ENCODE measurements at places on chromosomes 7 and 10. TPM values are rescaled to one million over a fixed set of nuclear protein-coding genes. Genes with fewer than 3 reads are reported as not detected.
A peak's percentile ranks its signal among the peaks of the same experiment; 100 is the strongest.

- no peak for DNase-seq
Measured at GRCh38 chr7:150972023-150972468, 6.1 kb downstream of the KCNH2 start.

GRCh38 chr10:93488956-93489528 is 6.9 kb upstream of the MYOF start:
- no peak for DNase-seq

DNA sequence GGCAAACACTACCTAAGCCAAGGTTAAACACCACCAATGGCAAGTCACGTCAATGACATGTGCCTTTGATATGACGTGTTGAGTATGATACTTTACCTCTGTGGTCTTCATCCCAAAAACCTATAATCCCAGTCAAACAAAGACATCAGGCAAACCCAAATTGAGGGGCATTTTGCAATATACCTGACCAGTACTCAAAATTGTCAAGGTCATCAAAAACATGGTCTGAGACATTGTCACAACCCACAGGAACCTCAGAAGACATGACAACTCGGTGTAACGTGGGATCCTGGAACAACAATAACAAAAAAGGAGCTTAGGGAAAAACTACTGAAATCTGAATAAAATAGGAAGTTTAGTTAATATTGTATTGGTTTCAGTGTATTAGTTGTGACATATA is 7.2 kb downstream of the FAM237B start:
- no peak for DNase-seq

- DNase-seq: no peak
Measured at GRCh38 chr10:124252097-124252715, 158.8 kb upstream of the CHST15 start.

DNA sequence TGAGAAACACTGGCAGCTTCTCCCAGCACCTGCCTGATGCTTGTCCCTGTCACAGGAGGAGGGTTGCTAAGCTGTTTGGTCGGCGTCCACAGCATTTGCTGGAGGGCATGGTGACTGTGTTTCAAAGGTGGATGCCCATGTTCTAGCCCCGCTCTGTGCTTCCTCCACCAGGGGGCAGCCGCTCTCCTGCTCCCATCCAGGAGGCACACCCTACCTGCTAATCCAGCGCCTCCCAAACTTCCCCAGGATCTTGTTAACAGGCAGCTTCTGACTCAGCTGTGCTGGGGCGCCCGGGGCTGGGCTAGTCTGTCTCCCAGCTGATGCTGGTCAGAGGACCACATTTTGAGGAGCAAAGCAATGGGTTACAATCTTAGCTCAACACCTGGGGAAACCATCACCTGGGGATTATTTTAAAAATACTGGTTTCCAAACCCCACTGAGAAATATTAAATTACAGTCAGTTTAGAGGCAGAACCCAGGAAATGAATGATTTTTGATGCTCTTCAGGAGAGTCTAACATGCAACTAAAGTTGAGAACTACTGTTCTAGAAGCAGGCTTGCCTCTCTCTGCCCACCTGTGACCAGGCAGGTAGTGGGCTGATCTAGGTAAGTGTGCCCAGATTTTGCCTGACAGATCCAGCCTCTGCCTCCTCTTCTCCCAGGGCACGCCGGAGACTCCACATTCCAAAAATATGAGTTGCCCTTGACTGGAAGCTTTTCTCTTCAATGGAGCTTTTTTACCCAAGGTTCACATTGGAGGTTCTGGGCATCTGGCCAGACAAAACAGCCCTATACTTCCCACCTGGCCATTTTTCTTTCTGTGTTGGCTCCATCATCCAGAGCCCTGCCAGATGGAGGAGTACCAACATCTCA is 92.7 kb upstream of the GPR26 start:
- DNase-seq: peak; percentile 86

DNA sequence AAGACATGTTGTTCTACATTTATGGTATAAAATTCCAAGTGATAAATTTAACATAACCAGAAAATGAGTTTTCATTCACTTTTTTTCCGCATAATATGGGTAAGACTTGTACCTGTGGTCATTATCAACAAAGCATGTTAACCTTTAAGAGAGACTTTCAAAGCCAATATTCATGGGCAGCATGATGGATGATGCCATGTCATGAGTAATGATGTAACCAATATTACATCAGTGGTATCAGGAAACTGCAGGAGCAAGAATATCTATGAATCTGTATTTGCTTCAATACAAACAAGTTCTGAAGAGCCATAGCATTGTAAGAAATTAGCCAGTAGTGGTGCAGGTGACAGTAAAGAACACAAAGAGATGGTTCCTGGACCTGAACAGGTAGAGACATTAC is 126.9 kb downstream of the C1GALT1 start:
- DNase-seq: no peak

DNA sequence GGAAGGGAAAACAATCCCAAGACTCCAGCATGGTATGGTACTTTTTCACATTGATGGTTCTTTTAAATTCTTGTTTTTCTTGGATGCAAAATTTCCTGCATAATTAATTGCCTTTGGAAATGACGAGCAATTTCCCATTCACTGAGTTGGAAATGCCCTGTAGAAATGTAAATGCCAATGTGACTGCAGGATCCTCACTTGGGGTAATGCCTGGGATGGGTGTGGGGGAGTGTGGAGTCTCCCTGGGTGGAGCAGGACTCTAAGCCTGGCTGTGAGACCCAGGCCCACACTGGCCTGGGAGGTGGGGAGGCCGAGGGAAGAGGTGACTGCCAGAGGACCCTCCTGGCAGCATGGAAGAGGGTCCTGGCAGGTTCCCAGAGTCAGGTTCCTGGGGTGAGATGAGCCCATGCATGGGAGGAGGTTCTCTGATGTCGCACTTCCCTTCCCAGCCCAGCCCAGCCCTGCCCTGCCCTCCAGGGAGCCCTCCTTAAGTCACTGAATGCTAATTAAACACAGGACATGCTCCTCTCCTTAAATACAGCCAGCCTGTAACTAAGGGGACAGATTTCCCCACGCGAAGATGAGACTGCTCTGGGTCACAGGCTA is 157.9 kb downstream of the GFRA1 start:
- DNase-seq: no peak

DNA sequence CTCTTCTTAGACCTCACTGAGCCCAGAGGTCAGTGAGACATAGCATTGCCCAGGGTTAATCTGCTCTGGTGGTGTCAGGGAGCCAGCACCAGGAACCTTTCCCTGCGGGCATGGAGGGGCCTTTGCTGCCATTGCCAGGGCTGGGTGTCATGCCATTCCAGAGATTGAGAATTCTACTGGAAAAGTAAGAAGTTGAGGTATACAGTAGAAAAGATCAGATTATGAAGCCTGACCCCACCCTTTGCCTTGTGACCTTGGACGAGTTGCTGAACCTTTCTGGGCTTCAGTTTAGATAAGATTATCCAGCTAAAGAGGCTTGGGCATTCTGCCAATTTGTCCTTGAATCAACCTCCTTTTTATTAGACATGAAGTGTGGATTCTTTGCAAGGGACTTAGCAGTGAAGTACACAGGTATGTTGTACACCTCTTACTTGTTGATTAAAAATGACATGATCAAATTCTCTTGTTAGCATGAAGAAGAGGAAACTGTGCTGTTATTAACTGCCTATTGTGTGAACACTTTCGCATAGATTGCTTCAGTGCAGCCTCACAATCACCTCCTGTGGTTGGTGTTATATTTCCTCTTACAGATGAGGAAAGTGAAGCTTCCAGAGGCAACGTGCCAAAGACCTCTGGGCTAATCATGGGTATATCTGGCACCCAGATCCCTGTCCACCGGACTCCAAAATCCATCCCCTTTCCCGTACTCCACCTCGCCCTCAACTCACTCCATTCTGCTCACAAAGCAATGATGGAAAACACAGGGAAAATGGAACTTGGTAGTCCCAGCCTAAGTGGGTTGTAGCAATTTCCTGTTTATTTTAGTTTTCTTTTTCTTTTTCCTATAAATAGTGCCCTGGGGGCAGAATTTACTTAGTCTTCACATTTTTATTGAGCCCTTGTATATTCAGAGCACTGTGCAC is 151.3 kb downstream of the CAMK1D start:
- DNase-seq: peak; percentile 54

DNA sequence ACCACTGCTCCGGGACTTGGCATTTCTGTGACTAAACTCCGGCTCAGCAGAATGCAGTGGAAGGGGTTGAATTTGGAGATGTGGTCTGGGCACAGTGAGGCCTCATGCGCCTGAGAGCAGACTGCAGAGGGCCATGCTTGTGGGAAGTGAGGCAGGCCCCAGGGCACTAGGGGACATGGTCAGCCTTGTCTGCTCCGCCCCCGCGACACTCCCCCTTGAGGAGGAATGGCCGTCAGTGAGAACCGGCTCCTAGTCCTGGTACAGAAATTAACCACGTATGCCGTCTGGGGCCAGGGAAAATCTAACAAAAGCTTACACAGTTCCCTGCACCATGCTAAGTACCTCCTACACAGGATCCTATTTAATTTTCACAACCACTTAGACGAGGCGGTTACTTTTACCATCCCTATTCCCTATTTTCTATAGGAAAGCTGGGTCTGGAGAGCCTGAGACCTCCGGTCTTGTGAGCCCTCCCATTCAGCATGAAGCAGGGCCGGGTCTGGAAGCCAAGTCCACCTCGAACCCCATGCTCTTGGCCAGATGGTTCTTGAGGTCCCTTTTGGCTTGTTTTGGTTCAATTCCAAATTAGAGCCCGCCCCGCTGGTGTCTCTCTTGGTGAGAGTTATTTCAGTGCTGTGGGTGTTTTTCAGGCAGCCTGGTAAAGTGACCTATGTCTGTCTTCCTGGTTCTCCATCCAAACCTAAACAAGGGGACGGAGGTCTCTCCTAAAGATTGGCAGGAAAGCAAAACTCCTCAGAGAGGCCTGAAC is 87.7 kb upstream of the PITRM1 start:
- no peak for DNase-seq

GRCh38 chr7:133023370-133024071 is 58.4 kb downstream of the CHCHD3 start:
- no peak for DNase-seq

- peak; percentile 64 for DNase-seq
Measured at GRCh38 chr10:89516149-89516832, 19.1 kb downstream of the SLC16A12 start.

GRCh38 chr7:153190452-153190851 is 430.9 kb downstream of the ACTR3B start:
- no peak for DNase-seq

DNA sequence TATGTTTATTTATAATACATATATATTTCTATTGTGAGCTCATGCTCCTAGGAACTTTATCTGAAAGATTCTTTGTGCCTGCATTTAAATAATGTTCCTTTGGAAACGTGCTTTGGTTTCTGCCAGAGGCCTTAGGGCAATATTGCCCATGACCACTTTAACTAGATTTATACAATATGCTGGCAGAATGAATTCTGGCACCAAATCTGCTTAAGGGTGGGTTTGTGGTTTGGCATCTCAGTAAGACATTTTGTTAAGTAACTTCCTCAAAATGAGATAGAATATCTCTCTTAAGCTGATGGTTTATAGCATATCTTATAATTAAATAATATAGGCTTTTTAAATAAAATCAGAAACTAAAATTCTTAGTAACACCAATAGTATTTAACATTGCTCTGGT is 252.9 kb downstream of the RNLS start:
- peak; percentile 5 for DNase-seq

DNA sequence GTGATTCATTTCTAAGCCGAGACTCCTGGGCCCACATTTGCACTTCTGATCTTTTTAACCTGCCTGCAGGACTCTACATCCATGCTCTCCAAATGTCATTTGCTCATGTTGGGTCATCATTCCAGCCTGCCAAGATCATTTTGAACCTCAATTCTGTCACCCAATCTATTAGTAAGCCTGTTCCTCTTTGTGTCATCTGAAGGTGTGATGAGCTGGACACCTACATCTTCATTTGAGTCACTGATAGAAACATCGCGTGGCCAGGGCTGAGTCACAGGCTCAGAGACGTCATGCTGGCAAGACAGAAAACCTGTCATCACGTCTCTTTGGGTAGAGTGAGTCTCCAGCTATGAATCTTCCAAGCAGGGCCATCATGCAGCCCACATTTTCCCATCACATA is 65.3 kb upstream of the SLF2 start:
- DNase-seq: peak; percentile 43

GRCh38 chr7:131305152-131305551 is 22.5 kb upstream of the MKLN1 start:
- no peak for DNase-seq

DNA sequence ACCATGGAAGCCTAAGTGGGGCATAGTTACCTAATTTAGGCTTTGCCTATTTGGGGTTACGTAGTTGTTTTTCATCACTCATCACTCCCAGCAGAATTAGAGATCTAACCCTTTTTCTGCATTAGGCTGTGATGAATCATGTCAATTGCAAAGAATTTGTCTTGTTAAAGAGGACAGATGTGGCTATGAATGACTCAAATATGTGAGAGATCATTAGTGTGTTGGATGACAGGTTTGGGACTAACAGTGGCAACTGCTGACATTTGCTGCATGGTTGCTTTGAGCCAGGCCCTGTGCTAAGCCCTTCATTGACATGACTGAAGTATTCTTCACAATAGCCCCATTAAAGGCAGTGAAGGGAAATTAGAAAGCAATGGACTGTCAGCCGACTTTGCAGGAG is 83.4 kb upstream of the BMPER start:
- DNase-seq: no peak

DNA sequence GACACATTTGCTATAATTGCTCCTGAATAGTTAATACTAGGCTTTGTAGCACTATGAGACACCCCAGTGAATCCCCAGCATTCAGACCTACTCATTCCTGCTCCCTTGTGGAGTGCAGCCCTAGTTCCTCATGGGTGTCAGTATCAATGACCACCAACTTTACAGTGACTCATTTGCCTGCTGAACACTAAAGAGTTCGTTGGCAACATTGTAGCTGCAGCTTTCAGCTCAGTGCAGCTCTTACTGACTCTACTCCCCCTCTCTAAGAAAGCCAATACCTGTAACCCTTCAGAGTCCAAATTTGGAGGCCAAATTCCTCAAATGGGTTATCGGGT is 127.1 kb upstream of the MTPN start:
- DNase-seq: no peak

GRCh38 chr10:36367362-36367761 is 725.3 kb upstream of the FZD8 start:
- no peak for DNase-seq

- no peak for DNase-seq
Measured at GRCh38 chr10:107169516-107169915, 5.0 kb upstream of the SORCS1 start.

DNA sequence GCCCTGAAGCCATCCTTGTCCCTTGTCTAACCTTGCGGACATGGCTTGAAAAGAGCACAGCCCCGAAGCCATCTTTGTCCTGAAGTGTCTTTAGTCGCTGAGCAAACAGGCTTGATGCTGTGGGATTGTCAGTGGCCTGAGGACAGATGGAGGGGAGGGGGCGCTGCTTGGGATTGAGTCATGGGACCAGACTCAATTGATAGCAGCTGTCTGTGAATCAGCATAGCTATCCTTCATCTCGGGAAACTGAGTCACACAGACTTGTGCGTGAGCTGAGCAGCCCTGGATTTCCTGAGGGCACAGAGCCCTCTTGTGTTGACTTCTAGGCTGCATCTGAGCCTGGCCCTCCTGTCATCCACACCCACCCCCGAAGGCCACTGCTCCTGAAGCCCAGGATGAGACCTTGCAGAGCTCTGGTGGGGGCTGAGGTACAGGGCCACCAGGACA is 14.4 kb downstream of the MYO1G start:
- DNase-seq: no peak

IKZF1 gene
- not detected for total RNA-seq

AUTS2 gene
- 1.8 TPM for total RNA-seq

CYP2C19 gene
- not detected for total RNA-seq

CALU gene
- 147 TPM for total RNA-seq

TFR2 gene
- total RNA-seq: not detected

CDC14C gene
- not detected for total RNA-seq

TMEM273 gene
- not detected for total RNA-seq

SFR1 gene
- total RNA-seq: 8.9 TPM

HTR5A gene
- total RNA-seq: not detected

KNDC1 gene
- 2.4 TPM for total RNA-seq

Data from MCF 10A (cell line).